ENCODE measurements at places on chromosomes 1 and 21. TPM values are rescaled to one million over a fixed set of nuclear protein-coding genes. Genes with fewer than 3 reads are reported as not detected.

- no peak for DNase-seq
Measured at GRCh38 chr1:227370533-227371254, 52.4 kb upstream of the CDC42BPA start.

The SRSF10 gene
- 156 TPM for total RNA-seq

- no peak for DNase-seq
Measured at GRCh38 chr1:246301553-246302250, 205.4 kb downstream of the SMYD3 start.

The SPRR1B gene
- not detected for total RNA-seq

DNA sequence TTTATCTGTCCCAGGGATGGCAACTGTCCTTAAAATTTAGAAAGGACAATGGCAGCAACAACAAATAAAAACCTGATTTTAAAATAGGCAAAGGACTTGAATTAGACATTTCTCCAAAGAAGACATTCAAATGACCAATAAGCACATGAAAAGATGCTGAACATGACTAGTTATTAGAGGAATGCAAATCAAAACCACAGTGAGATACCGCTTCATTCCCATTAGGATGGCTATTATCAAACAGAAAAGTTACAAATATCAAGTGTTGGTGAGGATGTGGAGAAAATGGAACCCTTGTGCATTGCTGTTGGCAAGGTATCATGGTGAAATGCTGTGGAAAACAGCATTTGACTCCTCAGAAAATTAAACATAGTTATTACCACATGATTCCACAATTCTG is 120.7 kb downstream of the CRB1 start:
- no peak for DNase-seq

The NFIA gene
- total RNA-seq = 87.5 TPM

DNA sequence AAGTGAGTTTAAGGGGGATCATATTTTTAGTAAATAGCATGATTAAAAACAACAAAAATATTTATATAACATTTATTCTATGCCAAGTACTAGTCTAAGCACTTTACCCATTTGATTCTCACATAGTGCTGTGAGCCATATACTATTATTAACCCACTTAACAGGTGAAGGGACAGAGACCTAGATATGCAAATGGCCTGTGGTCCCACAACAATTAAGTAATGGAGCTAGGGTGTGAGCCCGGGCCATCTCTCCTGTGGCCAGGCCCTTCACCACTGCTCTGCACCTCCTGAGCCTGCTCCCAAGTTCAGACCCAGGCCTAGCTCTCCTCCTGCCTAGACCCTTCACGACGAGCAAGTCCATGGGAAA is 537 bp downstream of the ASCL5 start:
- no peak for DNase-seq
